CD4-positive, alpha-beta T cell (primary cell): ENCODE measurements at places on chromosomes 16 and 17. TPM values are rescaled to one million over a fixed set of nuclear protein-coding genes. Genes with fewer than 3 reads are reported as not detected.

- no peak for DNase-seq
Observed at GRCh38 chr16:56347166-56347565, 78.2 kb downstream of the AMFR start.

GRCh38 chr17:69499318-69499717 lies 84.8 kb downstream of the MAP2K6 start:
- no peak for DNase-seq

DNA sequence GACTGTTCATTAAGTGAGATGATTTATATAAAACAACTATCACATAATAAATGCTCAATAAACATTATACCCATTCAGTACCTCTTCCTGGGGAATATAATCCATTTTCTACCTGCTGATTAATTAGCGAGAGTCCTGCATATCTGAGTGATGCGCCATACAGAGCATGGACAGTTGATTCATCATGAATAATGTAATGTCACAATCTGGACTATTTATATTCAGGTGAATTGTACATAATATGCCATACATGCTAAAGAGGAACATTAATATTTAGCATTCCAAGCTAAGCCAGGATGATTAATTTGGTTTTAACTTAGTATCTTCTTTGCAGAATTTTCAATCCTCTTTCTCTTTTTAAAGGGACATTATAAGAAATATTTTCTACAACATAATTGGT lies 362.0 kb upstream of the XYLT1 start:
- DNase-seq: no peak

GRCh38 chr16:54236773-54237172 lies 49.8 kb downstream of the IRX3 start:
- no peak for DNase-seq

DNA sequence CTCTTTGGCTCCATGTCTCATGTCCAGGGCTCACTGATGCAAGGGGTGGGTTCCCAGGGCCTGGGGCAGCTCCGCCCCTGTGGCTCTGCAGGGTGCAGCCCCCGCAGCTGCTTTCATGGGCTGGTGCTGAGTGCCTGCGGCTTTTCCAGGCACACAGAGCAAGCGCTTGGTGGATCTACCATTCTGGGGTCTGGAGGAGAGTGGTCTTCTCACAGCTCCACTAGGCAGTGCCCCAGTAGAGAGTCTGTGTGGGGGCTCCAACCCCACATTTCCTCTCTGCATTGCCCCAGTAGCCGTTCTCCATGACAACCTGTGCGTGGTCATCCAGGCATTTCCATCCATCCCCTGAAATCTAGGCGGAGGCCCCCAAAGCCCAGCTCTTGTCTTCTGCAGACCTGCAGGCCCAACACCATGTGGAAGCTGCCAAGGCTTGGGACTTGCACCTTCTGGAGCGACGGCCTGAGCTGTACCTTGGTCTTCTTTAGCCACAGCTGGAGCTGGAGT lies 5.2 kb downstream of the IL32 start:
- no peak for DNase-seq

Gene TPSB2
- total RNA-seq: not detected

Gene SMIM22
- total RNA-seq: not detected

DNA sequence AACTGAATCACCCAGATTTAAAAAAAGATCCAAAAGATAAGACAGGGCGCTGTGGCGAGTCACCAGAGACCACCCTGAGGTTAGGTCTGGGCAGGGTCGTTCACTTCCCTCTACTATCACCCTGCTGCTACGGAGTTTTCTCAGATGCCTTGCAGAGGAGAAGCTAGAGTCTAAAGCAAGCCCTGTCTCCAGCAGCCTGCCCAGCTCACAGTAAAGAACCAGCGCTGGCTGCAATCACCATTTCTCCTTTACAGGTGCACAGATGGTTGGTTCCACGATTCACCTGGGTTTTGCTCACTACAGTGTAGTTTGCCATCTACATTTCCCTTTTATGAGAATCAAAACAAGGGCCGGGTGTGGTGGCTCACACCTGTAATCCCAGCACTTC lies 71.3 kb downstream of the SRCIN1 start:
- no peak for DNase-seq

Gene UTS2R
- total RNA-seq: not detected

DNA sequence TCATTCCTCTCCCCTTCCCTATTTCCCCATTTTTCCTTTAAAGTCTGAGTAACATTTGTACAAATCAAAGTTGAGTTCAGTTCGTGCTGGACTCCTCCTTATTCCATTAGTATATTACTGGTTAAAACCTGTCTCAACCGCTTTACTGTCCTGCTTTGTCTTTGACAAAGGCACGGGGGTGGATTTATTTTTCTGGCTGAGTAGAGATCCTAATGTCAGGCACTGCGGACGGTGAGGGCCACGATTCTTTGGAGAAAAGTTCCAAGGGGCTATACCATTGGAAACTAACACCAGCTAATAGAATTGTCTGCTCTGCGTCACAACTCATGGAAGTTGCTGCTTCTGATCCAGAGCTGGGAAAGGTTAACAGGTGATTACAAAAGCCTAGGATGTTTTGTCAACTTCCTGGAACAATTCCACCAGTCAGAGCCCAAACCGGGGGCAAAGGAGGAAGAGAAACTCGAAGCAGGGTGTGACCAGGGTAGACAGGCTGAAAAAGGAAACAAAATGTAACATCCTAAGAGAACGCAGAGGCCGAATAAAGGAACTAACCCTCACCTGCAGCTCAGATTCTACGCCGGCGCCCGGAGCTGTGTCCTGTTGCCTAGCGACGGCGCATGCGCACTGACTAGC lies 12.4 kb downstream of the TAT start:
- DNase-seq: no peak

GRCh38 chr17:83126275-83126811 lies 46.9 kb downstream of the METRNL start:
- no peak for DNase-seq

DNA sequence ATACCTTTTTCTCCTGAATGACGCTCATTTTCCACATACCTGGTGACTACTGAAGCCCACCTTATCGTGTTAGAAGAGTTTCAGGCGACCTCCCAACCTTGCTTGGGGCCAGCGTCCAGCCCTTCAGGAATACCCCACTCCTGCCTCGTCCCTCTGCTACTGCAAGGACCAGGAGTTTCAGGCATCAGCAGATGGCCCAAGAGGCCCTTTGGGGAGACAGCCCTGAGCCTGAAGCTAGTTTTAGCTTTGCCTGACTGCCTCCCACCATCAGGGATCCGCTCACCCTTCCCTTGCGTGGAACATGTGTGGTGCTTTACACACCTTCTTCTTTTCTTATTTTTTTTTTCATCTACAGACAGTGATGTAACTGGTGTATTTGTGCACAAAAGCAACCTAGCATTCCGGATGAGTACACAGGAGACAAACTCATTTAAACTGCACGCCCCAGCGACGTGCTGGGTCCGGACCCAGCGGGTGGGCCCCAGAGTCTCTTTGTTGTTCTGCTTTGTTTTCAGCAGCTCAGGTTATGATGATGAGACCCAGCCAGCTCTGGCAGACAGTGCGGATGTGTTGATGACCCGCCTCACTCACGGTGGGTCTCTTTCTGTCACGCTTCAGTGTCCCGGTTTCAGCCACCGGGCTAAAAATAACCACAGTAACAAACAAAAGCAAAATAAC lies 242.4 kb downstream of the C16orf95 start:
- DNase-seq: no peak

DNA sequence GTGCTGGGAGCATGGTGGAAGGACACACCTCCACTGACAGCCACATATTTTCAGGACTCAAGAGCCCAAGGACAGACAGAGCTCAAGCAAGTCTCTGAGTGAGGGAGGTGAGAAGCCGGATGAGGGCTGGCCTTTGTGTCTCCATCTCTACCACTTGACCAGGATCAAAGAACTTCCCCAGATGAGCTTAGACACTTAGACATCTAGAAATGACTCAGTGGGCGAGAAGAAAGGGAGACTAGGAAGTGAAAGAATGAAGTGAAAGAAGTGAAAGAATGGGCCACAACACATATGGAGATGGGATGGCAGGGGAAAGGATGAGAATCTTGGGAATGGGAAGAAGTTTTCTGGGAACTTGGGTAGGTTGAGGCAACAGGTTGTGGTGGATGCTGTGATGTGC lies 274.9 kb upstream of the CCL2 start:
- DNase-seq: no peak

GRCh38 chr17:10699856-10700255 lies 2.5 kb downstream of the ADPRM start:
- peak; percentile 33 for DNase-seq

DNA sequence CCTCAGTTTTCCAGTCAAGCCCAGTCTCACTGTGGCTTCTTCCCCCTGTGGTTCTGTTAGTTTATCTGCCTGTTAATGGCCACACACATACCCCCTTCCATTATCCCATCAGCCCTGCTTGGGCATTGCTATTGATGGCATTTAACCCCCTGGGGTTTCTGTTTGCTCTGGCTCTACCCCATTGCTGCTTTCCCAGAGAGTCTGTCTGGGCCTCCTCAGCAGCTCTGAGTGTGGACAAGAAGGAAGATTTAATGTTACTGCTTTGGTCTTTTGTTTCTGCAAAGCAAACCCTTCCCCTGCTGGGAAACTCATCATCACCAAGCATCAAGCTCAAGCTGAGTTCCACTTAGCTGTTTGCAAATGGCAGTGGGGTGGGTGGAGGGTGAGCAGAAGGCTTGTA lies 162.7 kb downstream of the CCT6B start:
- DNase-seq: no peak

- no peak for DNase-seq
Observed at GRCh38 chr17:56577843-56578204, 15.7 kb upstream of the NOG start.

DNA sequence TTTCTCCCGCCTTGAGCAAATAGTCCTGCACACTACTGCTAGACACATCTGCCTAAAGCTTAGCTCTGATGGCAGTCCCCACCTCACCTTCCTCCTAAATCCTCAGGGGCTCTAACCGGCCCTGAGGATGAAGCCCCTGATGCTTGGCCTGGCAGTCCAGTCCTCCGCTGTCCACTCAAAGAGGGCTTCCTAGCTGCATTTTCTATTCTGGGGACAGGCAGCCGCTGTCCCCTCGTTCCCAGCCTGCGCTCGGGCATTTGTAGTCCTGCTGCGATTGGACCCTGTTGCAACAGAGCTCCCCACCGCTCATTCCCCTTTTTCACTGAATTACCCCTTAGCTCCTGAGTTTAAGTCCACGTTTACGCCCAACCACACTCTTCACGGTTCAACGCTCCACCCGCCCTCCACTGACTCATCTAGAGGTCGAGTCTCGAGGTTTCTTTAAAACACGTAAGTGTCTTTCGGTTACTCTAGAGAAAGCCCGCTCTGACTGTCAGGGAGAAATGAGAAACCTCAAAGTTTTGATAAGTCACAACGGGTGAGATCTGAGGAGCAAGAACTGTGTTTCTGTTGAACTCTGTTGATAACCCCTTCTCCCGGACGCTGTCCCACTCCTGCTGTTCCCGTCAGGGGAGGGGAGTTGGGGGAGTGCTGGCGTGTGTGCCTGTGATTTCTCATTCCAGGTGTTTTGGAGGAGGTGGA lies 4.5 kb downstream of the CCR7 start:
- peak; percentile 71 for DNase-seq
